ENCODE measurements at places on chromosomes 2 and 18. TPM values are rescaled to one million over a fixed set of nuclear protein-coding genes. Genes with fewer than 3 reads are reported as not detected.

Gene G6PC2
- not detected for total RNA-seq

Gene FARP2
- 18.4 TPM for total RNA-seq

Gene CDH2
- 0.27 TPM for total RNA-seq

GRCh38 chr2:37730037-37730818 is 58.8 kb upstream of the CDC42EP3 start:
- no peak for DNase-seq

DNA sequence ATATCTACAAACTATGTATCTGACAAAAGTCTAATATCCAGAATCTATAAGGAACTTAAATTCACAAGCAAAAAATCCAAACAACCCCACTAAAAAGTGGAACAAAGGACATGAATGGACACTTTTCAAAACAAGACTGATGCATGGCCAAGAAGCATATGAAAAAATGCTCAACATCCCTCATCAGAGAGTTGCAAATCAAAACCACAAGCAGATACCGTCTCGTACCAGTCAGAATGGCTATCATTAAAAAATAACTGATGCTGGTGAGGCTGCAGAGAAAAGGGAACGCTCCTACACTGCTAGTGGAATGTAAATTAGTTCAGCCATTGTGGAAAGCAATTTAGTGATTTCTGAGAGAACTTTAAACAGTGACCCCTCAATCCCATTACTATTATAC is 56.5 kb downstream of the CCBE1 start:
- no peak for DNase-seq

GRCh38 chr2:62344472-62344871 is 148.6 kb downstream of the B3GNT2 start:
- no peak for DNase-seq

Measured in psoas muscle (tissue), 8 donors.